ENCODE measurements at places on chromosomes 11 and 22.

DNA sequence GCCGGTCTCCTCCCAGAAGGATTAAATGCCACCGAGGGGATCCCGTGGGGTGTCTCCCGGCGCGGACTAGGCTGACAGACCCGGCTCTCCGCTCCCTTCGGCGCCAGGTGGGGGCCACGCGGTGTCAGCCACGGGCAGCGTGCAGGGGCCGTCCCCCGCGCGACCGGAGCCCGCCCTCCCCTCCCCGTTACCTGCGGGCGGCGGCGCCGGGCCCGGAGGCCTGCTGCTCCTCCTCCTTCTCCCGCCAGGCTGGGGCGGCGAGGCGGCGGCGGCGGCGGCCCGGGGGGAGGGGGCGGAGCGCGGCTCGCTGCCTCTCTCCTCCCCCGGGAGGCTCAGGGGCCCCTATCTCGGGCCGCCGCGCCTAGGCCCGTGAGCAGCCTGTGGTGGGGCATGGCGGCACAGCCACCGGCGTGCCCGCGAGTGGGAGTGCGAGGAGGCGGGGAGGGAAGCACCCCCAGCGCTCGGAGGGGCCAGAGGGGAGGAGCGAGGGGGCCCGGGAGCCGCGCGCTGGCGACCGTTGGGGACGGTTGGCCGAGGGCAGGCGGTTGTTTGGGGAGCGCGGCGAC, 450 bp downstream of the ZBTB44 start:
- peaks cover 7% of the 10 kb centered on the region for H3K27me3 ChIP-seq
- H3K4me3 ChIP-seq = peak overlapping the region; percentile 91
- DNase-seq = peak; percentile 74
- H3K27ac ChIP-seq = peak overlapping the region; percentile 98

DNA sequence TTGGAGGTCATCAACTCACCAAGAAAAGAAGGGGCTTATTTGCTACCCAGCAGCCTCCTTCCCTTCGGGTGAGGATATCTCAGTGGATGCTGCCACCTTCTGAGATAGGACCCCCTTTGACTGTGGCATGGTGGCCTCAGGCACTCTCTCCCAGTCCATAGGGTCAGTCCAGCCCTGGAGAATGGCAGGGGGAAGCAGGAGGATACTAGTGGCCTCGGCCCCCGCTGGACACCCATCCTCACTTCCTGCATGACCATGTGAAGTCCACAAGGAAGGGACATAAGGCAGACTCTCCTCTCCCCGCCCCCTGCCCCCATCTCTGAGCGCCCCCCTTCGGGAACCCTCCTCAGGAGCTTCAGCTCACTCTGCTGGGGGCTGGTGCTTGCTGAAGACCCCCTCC, 24.4 kb downstream of the TPBGL start:
- H3K4me3 ChIP-seq = no peak overlapping the region
- H3K36me3 ChIP-seq = peaks cover 7% of the 10 kb centered on the region
- DNase-seq = no peak

DNA sequence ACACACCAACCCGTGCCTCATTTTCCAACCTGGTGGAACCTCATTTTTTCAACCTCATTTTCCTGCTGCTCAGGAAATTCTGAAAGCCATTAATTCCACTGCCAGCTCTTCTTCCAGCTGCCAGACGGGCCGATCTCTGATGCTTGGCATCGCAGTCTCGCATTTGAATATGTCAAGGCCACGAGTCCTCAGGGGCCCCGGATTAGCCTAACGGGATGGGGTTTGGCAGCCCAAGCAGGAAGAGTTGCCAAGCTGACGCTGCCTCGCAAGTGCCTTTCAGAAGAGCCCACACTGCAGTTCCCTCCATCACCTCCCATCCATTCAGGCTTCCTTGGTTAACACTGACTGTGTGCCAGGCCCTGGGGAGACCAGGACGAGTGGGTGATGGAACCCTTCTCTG, 8.7 kb downstream of the RASD2 start:
- no peaks in the 10 kb centered on the region for H3K36me3 ChIP-seq
- H3K4me1 ChIP-seq = peaks cover 6% of the 10 kb centered on the region
- peaks cover 5% of the 10 kb centered on the region for H3K27me3 ChIP-seq
- H3K27ac ChIP-seq = no peak overlapping the region
- no peak for DNase-seq

GRCh38 chr11:102552020-102552419, 21.5 kb upstream of the MMP7 start:
- DNase-seq = no peak
- no peaks in the 10 kb centered on the region for H3K27me3 ChIP-seq
- H3K4me3 ChIP-seq = no peak overlapping the region
- peaks cover 5% of the 10 kb centered on the region for H3K4me1 ChIP-seq
- no peaks in the 10 kb centered on the region for H3K36me3 ChIP-seq
- H3K27ac ChIP-seq = no peak overlapping the region

- H3K27ac ChIP-seq = no peak overlapping the region
- H3K36me3 ChIP-seq = no peaks in the 10 kb centered on the region
- peaks cover 11% of the 10 kb centered on the region for H3K4me1 ChIP-seq
These were observed 5.8 kb downstream of the TSPAN4 start for GRCh38 chr11:848380-848931.

- H3K36me3 ChIP-seq = peaks cover 4% of the 10 kb centered on the region
- H3K4me1 ChIP-seq = peaks cover 16% of the 10 kb centered on the region
- DNase-seq = no peak
- no peak overlapping the region for H3K4me3 ChIP-seq
- peaks cover 3% of the 10 kb centered on the region for H3K27me3 ChIP-seq
- no peak overlapping the region for H3K27ac ChIP-seq
These were observed 14.2 kb downstream of the SCYL1 start for GRCh38 chr11:65538915-65539743.

GRCh38 chr11:46367916-46368267, 13.6 kb upstream of the MDK start:
- H3K27ac ChIP-seq = no peak overlapping the region
- no peak for DNase-seq
- H3K4me3 ChIP-seq = no peak overlapping the region
- peaks cover 4% of the 10 kb centered on the region for H3K27me3 ChIP-seq
- H3K4me1 ChIP-seq = peaks cover 45% of the 10 kb centered on the region

GRCh38 chr11:2363577-2364370, 13.3 kb upstream of the CD81 start:
- no peaks in the 10 kb centered on the region for H3K4me1 ChIP-seq
- H3K27ac ChIP-seq = no peak overlapping the region

DNA sequence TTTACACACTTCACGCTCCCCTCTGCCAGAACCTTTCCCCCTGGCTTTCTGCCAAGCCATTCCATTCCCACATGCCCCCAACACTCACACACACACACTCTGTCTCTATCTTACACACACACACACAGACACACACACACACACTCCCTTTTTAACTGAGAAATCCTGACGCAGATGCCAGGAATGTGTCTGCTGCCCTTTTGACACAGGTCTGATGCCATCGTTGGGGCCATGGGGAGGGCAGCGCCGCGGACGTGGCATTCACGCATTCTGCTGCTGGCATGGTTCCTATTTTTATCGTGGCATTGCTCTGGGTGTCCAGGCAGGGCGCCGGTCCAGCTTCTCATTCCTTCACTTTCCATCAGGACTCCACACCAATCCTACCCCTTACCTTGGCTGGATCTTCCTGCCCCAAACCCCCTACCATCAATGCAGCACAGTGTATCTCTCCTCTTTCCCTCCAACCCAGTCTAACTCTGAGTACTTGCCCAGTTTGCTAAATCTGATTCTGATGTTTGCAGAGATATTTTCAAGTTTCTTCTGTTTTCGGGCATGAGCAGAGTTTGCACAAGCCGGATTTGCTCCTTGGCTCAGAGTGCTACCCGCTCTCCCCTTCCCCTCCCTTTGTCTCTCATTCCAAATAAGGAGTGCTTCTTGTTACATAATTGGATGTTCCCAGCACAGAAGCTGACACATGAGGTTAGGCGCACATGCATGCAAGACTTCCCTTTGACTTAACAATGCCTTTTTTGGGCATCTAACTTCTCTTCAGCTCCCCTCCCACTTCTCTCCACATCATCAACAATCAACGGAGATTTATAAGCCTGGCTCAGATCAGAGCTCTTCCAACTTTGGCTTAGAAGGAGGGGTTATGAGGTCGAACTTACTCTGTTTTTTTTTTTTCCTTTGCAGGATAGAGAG, 18.8 kb downstream of the SNX19 start:
- H3K27ac ChIP-seq = no peak overlapping the region
- H3K27me3 ChIP-seq = no peaks in the 10 kb centered on the region
- no peak for DNase-seq
- peaks cover 5% of the 10 kb centered on the region for H3K4me1 ChIP-seq

DNA sequence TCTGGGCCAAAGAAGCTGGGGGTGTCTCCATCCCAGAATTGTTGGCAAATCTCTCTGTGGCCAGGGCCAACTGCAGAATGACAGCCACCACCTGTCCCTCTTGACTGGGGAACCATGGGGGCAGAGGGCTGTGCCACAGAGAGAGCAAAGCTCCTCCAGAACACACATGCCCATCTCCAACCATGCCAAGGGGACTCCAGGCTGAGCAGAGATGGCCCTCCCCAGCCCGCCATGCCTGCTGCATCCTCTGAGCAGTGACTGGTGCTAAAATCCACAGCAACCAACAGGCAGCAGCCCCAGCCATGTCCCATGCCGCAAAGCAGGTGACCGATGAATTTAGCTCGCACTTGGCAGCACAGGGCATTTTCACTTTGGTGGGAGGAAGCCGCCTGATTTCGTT, 45.0 kb downstream of the LARGE1 start:
- H3K4me1 ChIP-seq = no peaks in the 10 kb centered on the region
- H3K27me3 ChIP-seq = no peaks in the 10 kb centered on the region
- H3K4me3 ChIP-seq = no peak overlapping the region
- DNase-seq = no peak
- no peak overlapping the region for H3K27ac ChIP-seq

- DNase-seq = no peak
- H3K4me3 ChIP-seq = peak overlapping the region; percentile 53
- H3K27ac ChIP-seq = peak overlapping the region; percentile 46
These were observed 3.6 kb downstream of the CD44 start for GRCh38 chr11:35142481-35143075.

GRCh38 chr11:19957294-19957943, 202.9 kb downstream of the DBX1 start:
- no peak overlapping the region for H3K27ac ChIP-seq
- H3K4me1 ChIP-seq = no peaks in the 10 kb centered on the region
- DNase-seq = no peak
- H3K4me3 ChIP-seq = no peak overlapping the region

GRCh38 chr11:122463530-122463929, 192.0 kb upstream of the UBASH3B start:
- H3K4me1 ChIP-seq = no peaks in the 10 kb centered on the region
- no peak overlapping the region for H3K27ac ChIP-seq
- no peaks in the 10 kb centered on the region for H3K36me3 ChIP-seq
- peaks cover 2% of the 10 kb centered on the region for H3K27me3 ChIP-seq
- DNase-seq = no peak

DNA sequence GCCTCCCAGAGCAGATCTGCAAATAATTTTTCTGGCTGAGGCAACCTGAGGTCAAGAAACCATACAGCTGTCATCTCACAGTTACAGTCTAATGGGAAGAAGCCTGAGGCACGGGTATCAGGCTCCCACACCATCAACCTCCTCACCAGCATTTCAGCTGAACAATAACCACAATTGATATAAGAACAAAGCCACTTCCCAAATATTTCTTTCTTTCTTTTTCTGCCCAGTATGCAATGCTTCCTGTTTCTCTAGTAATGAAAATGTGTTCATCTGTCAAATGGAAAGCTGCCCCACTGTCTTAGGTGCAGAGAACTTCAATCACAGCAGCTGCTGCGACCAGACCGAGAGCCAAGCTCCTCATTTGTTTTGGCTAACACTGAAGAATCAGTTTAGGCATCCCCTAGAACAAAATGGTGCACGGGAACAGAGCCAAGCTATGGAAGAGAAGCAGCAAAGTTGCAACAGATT, 108.4 kb downstream of the BLID start:
- H3K27ac ChIP-seq = no peak overlapping the region
- H3K4me3 ChIP-seq = no peak overlapping the region
- no peaks in the 10 kb centered on the region for H3K36me3 ChIP-seq
- no peaks in the 10 kb centered on the region for H3K4me1 ChIP-seq
- DNase-seq = no peak

GRCh38 chr11:114277637-114278341, 18.4 kb upstream of the NNMT start:
- peaks cover 1% of the 10 kb centered on the region for H3K4me1 ChIP-seq
- peaks cover 13% of the 10 kb centered on the region for H3K27me3 ChIP-seq
- no peak for DNase-seq
- H3K27ac ChIP-seq = no peak overlapping the region
- H3K36me3 ChIP-seq = peaks cover 4% of the 10 kb centered on the region

GRCh38 chr11:130389335-130389935, 39.0 kb downstream of the ADAMTS8 start:
- H3K27me3 ChIP-seq = peaks cover 2% of the 10 kb centered on the region
- peak overlapping the region; percentile 85 for H3K4me3 ChIP-seq
- DNase-seq = peak; percentile 90

DNA sequence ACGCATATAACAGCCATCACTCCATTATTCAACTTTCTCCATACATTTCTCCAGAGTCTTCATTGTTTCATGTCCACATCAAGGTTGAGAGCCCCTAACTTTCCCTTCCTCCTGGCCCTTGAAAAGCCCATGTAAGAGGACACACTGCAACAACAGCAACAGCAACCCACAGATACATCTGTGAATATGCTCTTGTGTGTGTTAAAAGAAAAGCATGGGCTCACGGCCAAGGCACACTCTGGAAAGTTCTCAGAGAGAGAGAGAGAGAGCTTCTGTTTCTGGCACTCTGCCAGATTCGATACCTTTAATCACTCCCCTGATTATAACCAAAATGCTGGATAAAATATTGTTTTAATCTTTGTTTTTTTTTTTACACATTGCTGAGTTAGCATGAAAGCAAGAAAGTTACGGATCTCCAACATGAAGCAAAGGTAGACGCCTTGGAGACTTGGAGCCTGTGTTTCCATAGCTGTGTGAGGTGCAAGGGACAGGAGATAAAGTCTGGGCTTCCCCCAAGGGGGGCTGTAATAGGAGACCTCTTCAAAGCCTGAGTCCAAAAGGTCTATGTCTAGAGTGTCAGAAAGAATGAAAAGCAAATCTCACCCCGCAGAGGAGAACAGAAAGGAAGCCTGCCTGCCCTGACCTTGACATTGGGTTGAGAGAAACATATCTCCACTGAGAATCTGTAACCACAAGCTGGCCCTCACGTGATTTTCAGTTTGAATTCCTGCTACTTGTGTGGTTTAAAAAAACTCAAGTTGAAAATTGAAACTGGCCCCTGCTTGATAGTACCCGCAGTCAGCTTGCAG, 33.7 kb upstream of the MPPED1 start:
- no peaks in the 10 kb centered on the region for H3K36me3 ChIP-seq
- H3K27me3 ChIP-seq = peaks cover 62% of the 10 kb centered on the region
- H3K4me1 ChIP-seq = peaks cover 30% of the 10 kb centered on the region
- DNase-seq = peak; percentile 63
- peak overlapping the region; percentile 79 for H3K4me3 ChIP-seq
- peak overlapping the region; percentile 79 for H3K27ac ChIP-seq

- peaks cover 3% of the 10 kb centered on the region for H3K27me3 ChIP-seq
- H3K4me1 ChIP-seq = peaks cover 87% of the 10 kb centered on the region
- no peak for DNase-seq
- H3K36me3 ChIP-seq = no peaks in the 10 kb centered on the region
These were observed 58.3 kb downstream of the SIK3 start for GRCh38 chr11:117039900-117040299.

Data from immature natural killer cell (primary cell).